Activated CD4-positive, alpha-beta memory T cell treated with anti-CD3 and anti-CD28 coated beads for 36 hours (primary cell): ENCODE measurements at places on chromosomes 16 and 17.
A peak's percentile ranks its signal among the peaks of the same experiment; 100 is the strongest.

GRCh38 chr17:45018848-45019711, 32.4 kb downstream of the DCAKD start:
- peaks cover 3% of the 10 kb centered on the region for H3K36me3 ChIP-seq
- peak; percentile 53 for DNase-seq
- H3K4me1 ChIP-seq = peaks cover 16% of the 10 kb centered on the region
- peaks cover 37% of the 10 kb centered on the region for H3K27me3 ChIP-seq

- H3K36me3 ChIP-seq = peaks cover 34% of the 10 kb centered on the region
- no peaks in the 10 kb centered on the region for H3K27me3 ChIP-seq
- peak overlapping the region; percentile 97 for H3K27ac ChIP-seq
- H3K4me1 ChIP-seq = peaks cover 23% of the 10 kb centered on the region
These were observed 535 bp upstream of the AURKB start for GRCh38 chr17:8210761-8211458.

DNA sequence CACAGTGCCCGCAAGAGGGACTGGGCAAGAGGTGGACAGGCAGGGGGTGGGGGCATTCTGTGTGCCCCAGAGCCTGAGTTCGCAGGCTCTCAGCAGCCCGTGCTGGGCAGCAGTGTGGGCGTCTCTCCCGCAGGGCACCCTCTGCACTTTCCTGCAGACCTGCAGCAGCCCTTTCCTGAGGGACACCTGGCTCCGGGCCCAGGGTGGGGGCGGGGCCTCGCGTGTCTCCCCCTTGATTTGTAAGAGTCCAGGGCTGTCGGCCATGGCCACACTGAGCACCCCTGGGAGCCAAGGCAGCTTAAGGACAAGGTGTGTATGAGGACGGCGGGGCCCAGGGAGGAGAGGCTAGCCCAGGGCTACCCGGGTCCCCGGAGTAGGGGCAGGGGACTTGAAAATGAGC, 33.4 kb upstream of the SLC38A10 start:
- H3K27ac ChIP-seq = no peak overlapping the region
- no peaks in the 10 kb centered on the region for H3K4me1 ChIP-seq
- H3K4me3 ChIP-seq = no peak overlapping the region
- peaks cover 15% of the 10 kb centered on the region for H3K27me3 ChIP-seq
- H3K36me3 ChIP-seq = no peaks in the 10 kb centered on the region

DNA sequence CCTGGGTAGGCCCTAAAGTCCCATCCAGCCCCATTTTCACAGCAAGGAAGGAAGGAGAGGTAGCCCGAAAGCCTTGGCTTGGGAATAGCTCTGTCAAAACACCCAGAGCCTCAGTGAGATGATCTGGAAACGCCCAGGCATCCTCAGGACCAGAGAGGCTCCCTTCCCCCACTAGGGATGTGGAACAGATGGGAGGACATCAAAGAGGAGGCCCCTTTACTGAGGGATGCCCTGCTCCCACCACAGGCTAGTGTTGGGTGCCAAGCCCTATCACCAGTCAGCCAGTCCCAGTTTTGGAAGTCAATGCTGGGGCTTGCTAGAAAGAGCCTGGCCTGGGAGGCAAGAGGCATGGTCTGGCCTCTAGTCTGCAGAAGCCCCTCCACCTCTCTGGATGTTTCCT, 4.7 kb downstream of the TPPP3 start:
- no peak overlapping the region for H3K4me3 ChIP-seq
- no peak overlapping the region for H3K27ac ChIP-seq
- H3K36me3 ChIP-seq = no peaks in the 10 kb centered on the region

DNA sequence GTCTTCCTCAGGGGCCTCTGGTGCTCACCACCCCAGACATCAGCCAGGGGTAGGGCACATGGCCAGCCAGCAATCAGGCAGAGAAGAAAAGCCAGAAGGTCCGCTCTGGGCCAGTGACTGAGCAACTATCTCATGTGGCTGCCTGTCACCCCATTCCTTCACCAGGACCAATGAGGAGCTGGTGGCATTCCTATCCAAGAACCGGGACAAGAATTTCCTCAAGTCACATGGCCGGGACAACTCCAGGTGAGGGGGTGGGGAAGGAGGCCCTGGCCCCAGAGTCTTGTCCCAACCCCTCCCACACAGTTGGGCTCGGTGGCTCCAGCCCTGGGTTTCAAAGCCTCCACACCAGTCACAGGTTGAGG, 9.4 kb downstream of the XYLT2 start:
- H3K4me3 ChIP-seq = no peak overlapping the region
- peaks cover 19% of the 10 kb centered on the region for H3K36me3 ChIP-seq
- DNase-seq = no peak
- H3K27me3 ChIP-seq = no peaks in the 10 kb centered on the region
- peaks cover 5% of the 10 kb centered on the region for H3K4me1 ChIP-seq
